ENCODE measurements at places on chromosomes 7 and 10.

DNA sequence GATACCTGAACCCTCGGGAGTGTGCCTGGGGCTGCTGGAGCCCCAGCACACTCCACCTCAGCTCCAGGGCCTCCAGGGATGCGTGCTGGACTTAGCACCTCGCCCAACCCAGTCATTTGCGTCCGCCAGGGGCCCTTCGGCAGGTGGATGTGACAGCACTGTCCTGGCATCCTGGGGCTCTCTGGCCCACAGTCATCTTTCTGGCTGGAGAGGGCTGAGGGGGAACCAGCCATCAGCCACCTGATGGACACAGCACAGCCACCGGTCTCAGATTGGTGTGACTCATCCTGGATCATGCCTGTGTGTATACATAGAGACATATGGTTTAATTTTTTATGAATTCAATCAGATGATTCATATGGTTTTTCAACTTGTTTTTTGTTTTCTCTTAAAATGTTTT, 11.1 kb downstream of the ZNF775 start:
- DNase-seq: no peak

- no peak for DNase-seq
These were observed 55.3 kb upstream of the SDK1 start for GRCh38 chr7:3245721-3246120.

DNA sequence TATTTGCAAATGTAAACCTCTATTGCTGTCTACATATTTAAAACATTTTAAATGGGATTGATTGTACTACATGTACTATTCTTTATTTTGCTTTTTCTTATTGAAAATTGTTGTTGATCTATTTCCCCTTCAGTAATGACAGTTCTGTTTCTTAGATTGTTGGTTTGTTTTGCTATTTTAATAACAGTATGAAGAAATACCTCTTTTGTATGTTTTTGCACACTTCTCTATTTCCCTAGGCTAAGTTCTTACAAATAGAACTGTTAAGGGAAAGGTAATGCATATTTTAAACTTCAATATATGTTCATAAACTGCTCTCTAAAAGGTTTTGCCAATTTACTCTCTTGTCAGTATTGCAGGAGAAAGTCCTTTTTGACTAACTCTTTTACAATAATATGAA, 195.0 kb upstream of the PRPS1L1 start:
- DNase-seq: no peak

DNA sequence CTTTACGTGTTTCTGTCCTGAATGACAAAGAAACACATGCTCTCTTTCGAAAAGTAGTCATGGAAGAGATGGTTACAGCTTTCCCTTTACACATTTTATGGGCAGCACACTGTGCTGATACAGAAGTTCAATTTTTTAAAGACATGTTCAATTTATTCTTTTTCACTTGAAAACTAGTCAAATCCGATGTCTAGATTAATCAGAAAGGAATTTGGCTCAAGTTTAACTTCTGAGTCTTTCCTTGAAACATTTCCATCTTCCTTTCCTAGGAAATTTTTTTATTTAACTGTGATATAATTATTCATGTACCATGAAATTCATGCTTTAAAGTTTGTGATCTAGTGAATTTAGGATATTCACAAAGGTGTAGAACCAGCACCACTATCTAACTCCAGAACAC, 360.1 kb downstream of the TNS3 start:
- no peak for DNase-seq

Data from NCI-H2081 (cell line).